ENCODE measurements at places on chromosomes 4 and X. TPM values are rescaled to one million over a fixed set of nuclear protein-coding genes. Genes with fewer than 3 reads are reported as not detected.

Gene NEIL3
- total RNA-seq = 2.5 TPM

- DNase-seq = no peak
Observed at GRCh38 chr4:83644677-83645659, 109.1 kb downstream of the GPAT3 start.

Gene TMPRSS11F
- total RNA-seq = not detected

DNA sequence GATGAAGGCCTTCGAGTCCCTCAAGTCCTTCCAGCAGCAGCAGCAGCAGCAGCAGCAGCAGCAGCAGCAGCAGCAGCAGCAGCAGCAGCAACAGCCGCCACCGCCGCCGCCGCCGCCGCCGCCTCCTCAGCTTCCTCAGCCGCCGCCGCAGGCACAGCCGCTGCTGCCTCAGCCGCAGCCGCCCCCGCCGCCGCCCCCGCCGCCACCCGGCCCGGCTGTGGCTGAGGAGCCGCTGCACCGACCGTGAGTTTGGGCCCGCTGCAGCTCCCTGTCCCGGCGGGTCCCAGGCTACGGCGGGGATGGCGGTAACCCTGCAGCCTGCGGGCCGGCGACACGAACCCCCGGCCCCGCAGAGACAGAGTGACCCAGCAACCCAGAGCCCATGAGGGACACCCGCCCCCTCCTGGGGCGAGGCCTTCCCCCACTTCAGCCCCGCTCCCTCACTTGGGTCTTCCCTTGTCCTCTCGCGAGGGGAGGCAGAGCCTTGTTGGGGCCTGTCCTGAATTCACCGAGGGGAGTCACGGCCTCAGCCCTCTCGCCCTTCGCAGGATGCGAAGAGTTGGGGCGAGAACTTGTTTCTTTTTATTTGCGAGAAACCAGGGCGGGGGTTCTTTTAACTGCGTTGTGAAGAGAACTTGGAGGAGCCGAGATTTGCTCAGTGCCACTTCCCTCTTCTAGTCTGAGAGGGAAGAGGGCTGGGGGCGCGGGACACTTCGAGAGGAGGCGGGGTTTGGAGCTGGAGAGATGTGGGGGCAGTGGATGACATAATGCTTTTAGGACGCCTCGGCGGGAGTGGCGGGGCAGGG is 568 bp downstream of the HTT start:
- DNase-seq = peak; percentile 70

All from colonic mucosa (tissue), 4 donors.